Astrocyte of the hippocampus (primary cell): ENCODE measurements at places on chromosomes 7 and 10.

DNA sequence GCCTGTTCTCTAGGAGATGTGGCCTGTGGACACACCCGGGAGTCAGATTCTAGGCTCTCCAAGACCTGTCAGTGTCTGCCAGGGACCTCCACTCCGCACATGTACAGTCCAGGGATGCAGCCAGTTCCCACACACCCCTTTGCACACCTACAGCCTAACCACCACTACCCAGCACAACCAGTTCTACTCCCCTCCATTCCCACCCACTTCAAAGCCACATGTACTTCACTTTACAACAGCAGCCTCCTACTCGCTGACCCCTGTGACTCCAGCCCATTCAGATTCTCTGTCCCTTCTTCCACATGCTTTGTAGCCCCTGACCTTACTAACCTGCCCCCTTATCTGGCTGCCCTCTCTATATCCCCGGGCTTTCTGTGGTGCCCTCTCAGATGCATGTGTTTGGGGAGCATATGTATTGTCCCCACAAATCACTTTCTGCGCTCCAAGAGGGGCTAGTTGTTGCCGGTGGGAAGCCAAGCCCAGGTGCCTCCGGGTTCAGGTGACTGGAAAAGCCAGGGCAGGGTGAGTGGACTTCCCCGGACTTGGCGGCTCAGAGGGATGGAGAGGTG lies 7.2 kb downstream of the LBX1 start:
- DNase-seq: no peak

- DNase-seq: no peak
Measured at GRCh38 chr10:129811208-129811607, 152.9 kb downstream of the EBF3 start.

DNA sequence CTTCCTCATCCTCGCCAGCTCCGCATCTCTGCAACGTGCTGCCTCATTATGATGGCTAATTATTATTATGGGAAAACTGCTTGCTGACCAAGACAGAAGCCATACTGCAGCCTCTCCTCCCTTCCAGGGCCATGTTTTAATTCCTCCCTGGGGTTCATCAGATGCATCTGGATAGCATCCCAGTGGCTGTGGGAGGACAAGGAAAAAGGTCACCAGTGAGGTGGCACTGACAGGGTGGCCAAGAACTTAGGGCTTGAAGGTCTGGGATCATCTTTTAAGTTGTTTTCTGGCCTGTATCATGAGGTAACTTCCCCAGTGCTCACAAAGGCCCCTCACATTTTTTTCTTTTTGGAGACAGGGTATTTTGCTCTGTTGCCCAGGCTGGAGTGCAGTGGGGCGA lies 39.6 kb downstream of the KCNH2 start:
- DNase-seq: no peak

- DNase-seq: no peak
Measured at GRCh38 chr7:124724507-124725192, 40.9 kb downstream of the GPR37 start.

GRCh38 chr10:70740406-70741288 lies 44.5 kb downstream of the TBATA start:
- DNase-seq: no peak

DNA sequence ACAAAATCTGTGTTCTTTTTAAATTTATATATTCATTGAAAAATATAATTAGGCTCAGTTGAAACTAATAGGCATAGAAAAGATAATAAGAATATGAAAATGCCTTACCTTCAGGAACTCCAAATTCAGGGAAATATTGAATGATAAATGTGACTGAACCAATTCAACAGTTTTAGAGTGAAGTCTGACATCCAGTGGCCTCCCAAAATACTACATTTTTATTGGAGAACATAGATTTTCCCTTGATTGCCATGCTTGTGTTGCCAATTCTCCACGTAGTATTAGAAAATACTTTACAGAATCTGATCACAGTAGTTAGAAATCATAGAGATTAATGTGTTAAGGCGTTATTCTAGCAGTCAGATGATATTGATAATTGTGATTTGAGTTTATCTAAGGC lies 1246.7 kb downstream of the GATA3 start:
- DNase-seq: peak; percentile 14

DNA sequence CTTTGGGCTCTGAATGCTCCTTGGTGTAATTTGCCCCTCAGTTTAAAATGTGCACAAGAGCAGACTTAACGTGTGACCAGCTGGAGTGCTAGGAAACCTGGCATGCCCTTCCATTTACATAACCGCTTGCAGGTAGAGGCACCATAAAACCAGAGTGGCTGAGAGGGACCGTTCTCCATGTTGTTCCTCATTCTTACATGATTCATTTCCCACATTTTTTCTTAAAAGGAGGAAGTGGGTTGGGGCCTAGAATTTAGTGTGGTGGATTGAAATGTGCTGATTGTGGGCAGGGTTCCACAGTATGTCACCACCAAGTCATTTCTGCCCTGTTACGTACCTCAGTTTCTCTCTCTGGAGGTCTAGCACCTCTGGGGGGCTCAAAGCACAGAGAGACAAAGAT lies 375.8 kb upstream of the VSTM2A start:
- DNase-seq: no peak
